Stimulated activated CD8-positive, alpha-beta memory T cell treated with anti-CD3 and anti-CD28 coated beads, Interleukin-15, amount 100 ng/mL, for 4 hours (primary cell): ENCODE measurements at places on chromosomes 1 and 21.
A peak's percentile ranks its signal among the peaks of the same experiment; 100 is the strongest.

- DNase-seq = no peak
These were observed 174.2 kb downstream of the TNR start for GRCh38 chr1:175569117-175569743.

DNA sequence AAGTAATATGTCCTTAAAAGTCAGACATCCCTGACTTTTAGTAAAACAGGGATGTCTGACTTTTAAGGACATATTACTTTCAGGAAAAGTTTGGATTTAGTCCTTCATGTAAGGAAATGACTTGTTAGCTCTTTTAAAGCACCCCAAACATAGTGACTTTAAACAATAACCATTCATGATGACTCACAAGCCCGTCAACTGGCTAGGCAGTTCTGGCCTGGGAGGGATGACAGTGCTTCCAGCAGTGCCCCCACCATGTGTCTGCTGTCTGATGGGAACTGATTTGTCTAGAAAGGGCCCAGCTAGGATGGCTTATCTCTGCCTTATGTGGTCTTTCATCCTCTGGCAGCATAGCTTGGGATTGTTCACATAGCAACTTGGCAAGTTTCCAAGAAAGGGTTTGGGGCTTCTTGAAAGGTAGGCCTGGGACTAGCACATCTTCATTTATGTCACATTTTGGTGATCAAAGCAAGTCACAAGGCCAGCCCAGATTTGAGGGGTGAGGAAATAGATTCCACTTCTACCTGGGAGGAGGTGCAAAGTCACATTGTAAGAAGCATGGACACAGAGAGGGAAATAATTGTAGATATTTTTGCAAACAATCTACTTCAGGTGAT is 143.5 kb downstream of the C1orf94 start:
- DNase-seq = no peak

DNA sequence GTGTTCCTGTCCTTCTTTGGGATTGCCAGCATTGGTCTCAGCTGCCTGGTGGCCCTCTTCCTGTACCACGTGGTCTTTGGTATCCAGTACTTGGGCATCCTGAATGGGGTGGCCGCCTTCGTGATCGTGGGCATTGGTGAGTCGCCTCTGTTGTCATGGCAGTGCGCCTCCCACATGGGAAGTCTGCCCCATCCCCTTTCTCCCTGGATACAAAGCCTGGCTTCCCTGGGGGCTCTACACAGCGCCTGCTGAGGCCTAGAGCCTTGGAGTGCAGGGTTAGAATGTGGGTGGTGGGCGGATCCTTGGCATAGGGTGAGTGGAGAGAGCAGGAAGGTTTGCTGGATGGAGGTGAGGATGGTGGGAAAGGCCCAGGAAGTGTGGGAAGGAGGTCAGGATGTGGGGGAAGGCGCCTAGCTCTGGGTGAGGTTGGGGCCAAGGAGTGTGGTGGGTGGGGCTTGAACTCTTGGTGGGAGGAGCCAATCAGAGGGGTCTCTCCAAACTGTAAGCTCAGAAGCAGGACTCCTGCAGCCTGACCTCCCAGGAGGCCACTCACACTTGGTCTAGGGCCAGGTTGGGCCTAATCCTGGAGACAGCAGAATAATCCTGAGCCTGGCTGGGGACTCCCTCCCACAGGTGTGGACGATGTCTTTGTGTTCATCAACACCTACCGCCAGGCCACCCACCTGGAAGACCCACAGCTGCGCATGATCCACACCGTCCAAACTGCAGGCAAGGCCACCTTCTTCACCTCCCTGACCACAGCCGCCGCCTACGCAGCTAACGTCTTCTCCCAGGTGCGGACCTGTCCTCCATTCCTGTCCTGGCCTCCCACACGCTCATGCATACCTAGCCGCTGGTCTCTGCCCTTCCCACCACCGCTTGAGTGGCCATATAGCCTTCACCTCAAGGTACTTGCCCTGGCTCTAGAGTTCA is 36.7 kb downstream of the DISP3 start:
- DNase-seq = no peak

DNA sequence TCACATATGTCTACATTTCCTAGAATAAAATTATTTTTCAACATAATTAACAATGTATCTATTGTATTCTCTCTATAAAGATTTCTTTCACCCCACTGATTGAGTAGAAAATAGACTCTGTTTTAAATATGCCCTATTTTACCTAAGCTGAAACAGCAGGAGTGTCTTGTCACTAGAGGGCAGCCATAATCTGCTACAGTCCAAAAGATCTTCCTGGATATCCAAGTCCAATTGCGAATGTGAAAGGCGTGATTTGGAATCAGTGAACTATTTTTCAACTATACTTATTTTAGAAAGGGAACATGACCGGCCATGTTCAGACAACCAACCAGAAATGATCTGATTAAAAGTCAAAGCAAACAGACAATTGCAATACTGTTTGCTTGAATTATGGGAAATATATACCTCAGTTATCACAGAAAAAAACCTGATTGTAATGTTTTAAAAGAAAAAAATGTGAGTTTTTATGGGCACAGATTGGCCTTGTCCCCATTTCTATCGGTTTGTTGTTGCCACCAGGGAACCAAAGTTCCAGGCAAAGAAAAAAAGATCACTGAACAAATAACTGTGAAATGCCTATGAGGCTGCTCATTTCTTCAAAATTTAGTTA is 1211.0 kb upstream of the ADGRL4 start:
- DNase-seq = no peak

GRCh38 chr1:93186667-93187066 is 6.1 kb downstream of the CCDC18 start:
- DNase-seq = no peak

GRCh38 chr1:85943526-85943925 is 213.0 kb downstream of the COL24A1 start:
- DNase-seq = no peak

DNA sequence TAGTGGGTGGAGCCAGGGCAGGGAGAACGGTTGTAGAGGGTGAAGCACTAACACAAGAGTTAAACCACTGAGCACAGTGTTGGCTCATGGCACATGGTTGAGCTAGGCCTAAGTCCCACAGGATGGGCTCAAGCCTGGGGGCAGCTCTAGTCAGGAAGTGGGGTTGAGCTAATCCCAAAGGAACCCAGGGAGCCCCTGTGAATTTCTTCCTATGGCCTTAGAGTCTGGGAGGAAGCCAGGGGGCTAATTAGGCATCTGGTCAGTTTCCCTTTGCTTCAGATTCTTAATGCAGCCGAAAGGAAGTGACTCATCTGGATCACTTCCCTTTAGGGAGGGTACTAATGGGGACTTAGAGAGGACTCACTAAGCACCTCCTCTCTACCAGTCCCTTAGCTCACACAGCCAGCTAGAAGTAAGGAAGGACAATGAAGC is 10.1 kb downstream of the CFAP45 start:
- DNase-seq = no peak

DNA sequence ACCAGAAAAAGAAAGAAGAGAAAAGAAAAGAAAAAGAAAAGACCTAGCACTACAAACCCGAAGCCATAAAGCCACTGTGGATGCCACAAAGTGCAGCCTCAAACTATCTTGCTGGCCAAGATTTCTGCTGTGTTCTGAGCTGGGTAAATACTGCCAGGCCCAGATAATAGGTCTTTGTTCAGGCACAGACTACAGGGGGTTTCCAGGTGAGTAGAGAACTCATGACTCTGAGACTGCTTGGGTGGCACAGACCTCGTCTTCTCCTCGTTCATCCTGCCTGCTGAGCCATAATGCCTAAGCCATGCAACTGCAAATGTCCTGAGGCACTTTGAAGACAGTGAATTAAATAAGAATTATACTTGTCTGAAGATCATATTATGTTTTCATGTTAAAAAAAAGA is 651.8 kb downstream of the LMO4 start:
- no peak for DNase-seq

DNA sequence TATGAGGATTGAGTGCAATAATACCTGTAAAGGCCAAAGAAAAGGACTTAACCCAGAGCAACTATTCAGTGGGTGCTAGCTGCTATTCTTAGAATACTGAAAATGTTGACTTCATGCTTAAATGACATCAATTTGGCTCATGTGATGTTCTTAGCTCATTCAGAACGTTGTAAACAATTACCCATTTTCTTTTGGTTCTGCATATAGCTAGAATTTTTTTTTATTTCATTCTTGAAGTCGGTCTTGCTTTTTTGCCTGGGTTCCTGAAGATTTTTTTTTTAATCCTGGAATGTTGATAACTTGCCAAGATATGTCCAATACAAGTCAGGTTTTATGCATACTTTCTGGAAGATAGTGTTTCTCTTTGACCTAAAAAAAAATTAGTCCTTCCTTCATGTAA is 772.0 kb downstream of the LTN1 start:
- no peak for DNase-seq

DNA sequence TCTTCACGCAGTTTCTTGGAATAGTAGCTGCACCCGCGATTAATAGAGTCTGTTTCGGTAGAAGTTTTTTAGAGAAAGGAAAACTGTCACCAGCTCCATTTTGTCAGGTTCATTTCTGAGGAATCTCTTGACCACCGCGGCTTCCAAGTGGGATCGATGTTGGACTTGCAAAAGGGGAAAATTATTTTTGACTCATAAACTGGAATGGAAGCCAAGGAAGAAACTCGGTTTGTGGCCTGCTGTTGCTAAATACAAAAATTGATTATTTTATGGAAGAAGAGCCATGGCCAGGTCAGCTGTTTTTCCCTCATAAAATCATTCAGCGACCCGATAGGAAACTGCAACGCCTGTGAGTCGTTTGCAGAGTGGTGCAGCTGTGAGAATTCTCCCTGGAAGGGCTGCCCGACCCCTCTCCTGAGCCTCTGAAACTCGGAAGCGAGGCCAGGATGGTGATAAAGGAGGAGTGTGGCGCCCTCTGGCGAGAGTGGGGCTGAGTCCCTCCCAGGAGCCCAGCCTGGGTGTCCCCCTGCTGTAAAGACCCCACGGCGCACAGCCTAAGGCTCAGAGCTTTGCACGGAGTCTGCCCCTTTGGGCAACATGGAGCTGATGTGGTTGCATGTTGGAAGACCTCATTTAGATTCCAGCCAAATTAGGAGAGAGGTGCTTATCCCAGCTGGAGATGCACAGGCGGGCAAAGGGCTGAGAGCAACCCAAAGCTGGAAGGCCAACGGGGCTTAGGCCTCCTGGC is 83.6 kb upstream of the SLC25A33 start:
- DNase-seq = peak; percentile 30

- DNase-seq = no peak
These were observed 8.7 kb downstream of the CAPZB start for GRCh38 chr1:19476450-19477190.

DNA sequence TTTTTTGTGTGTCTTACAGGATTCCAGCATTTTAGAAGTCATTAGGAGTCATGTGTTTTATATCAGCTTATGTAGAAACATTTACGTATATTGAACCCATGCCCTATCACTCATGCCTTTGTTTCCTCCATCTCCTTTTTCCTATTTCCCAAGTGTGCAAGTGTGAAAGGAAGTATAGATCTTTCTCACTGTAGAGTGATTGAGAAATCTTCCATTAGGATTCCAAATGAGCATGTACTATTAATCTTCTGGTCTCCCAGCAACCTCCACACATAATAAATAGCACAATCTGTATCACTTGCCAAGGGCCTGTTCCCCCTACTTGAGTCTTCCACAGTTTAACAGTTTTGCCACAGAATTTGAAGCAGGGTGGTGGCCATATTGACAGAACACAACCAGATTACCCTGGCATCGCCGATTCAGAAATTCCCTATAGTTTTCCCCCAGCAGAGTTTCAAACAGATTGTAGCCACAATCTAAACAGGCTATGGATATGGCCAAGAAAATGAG is 1052.8 kb downstream of the TTLL7 start:
- DNase-seq = no peak

DNA sequence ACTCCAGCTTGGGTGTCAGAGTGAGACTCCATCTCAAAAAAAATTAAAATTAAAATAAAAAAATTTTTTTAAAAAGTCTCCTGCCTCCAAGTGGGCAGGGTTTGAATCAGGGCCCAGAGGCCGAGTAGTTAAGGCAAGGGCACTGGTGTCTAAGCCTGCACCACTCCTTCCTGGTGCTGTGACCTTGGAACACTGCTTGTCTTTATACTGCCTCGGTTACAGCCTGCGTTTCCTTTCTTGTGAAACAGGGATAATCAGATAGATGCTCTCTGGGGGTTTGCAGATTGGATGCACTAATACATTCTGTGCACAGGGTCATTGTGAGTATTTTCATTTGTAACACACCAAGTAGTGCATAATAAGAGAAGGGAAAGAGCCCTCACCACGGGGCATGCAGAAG is 58.4 kb upstream of the EFHD2 start:
- no peak for DNase-seq

DNA sequence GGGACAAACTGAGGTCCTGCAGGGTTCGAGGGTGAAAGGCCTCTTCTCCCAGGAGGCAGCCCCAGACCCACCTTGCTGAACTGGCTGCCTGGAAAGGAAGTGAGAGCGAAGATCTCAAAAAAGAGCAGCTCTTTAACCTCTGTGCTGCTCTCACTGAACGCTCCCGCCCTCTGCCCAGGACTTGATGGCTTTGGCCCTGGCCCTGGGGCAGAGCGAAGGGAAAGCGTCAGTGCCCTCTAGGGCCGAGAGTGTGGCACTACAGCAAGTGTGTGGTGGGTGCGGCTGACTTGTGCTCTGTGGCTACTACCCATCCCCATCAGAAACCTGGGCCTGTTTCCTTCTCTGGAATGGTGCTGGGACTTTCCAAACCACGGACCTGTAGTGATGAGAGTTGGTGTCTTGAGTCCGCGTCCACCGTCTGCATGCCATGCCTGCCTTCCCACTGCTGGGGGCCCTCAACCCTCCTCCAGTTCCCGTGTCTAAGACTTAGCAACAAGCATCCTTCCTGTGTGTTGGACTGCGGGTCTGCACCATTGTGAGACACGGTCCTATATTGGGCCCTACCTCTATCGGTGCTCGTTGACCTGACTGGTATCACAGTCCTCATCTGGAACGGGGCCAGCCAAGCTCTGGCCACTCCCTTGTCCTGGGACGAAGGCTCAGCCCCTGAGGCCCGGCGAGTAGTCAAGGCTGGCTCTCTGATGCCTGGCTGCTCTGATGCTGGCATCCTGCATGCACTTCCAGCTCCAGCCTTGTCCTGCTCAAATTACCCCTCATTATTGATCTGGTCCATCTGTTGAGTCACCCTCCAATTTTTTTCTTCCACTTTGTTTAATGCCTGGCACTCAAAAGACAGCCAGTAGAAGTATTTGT is 180.3 kb downstream of the DISC1 start:
- DNase-seq = no peak

DNA sequence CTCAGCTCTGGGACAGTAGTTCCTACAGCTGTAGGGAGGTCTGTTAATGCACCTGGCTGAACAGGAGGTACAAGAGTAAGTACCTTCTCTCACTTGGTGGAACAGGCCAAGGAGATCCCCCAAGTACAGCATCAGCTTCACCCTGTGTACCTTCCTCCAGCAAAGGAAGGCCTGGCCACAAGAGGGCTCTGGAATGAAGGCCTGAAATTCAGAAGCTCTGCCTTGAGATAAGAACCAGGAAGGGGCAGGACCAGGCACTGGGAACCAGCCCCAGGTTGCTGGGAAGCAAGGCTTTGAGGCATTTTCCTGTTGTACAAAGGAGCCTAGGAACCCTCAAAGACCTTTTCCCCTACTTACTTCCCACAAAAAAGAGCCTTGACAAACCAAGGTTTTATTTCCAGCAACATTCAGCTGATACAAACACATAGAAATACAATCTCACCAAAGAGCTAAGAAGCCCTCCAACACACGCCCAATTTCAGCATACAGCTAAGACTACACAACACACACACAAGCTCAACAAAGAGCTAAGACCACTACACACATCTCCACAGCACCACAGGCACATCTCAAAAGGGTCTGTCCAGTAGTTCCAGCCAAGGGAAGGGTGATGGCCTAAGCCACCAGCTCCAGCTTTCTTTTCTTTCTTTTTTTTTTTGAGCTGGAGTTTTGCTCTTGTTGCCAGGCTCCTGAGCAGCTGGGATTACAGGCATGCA is 23.5 kb downstream of the F11R start:
- no peak for DNase-seq

- DNase-seq = no peak
These were observed 30.4 kb downstream of the TMEM201 start for GRCh38 chr1:9618909-9619679.
